ENCODE measurements at places on chromosomes 13 and 19.
A peak's percentile ranks its signal among the peaks of the same experiment; 100 is the strongest.

DNA sequence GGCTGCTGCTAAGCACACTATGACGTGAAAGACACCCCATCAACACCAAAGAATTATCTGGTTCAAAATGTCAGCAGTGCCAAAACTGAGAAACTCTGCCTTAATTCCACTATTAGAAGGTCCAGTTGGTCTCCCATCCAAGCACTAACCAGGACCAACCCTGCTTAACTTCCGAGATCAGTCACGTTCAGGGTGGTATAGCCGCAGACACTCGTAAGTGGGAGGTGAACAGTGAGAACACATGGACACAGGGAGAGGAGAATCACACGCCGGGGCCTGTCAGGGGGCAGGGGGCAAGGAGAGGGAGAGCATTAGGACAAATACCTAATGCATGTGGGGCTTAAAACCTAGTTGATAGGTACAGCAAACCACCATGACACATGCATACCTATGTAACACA lies 83.4 kb downstream of the C13orf42 start:
- DNase-seq, result no peak

DNA sequence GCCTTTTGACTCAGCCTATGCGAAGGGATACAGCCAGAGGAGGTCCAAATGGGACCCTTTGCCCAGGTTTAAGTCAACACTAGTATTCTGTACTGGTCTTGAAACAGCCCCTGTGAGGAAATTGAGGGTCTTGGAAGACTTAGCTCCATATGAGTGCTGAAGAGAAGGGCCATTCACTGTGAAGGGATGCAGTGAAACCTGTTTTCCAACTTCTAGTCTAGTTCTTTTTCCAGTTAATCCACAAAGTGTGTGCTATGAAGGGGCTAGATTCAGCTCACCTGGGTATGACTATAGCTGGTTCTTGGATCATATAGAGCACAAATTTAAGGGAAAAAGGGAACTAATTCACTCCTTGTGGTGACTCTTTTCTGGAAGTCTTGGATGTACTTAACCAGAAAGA lies 4.0 kb downstream of the ZBTB32 start:
- no peak for DNase-seq

- DNase-seq, result no peak
Observed at GRCh38 chr19:6856749-6857372, 30.5 kb upstream of the ADGRE1 start.

GRCh38 chr19:5652261-5652660 lies 28.1 kb downstream of the MICOS13 start:
- no peak for DNase-seq

- no peak for DNase-seq
Observed at GRCh38 chr19:32976223-32976805, 4.3 kb downstream of the FAAP24 start.

- DNase-seq, result no peak
Observed at GRCh38 chr13:19586904-19587634, 25.7 kb upstream of the TPTE2 start.

DNA sequence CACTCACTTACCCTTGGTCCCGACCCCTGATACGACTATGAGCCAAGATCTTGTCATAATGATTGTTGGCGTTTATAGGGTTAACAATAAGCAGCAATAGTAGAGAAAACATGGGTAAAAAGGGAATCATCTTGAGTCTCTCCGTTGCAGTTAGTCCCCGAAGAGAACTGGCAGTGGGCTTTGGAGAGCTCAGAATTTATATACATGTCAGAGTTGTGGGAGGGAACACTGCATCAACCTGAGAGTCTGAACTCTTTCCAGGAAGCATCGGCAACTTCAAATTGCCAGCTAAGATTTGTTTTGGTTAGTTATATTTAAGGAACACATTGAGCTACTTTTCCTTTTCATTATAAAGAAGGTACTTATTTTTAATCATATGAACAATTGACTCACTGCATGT lies at the start of gene POSTN:
Gene POSTN, minus strand, starts transcription at position 172 of the 400 bp plus-strand sequence. Its CDS starts 42 bp downstream, at position 130.
- DNase-seq, result no peak

- DNase-seq, result no peak
Observed at GRCh38 chr13:74867460-74867859, 614.5 kb downstream of the TBC1D4 start.

DNA sequence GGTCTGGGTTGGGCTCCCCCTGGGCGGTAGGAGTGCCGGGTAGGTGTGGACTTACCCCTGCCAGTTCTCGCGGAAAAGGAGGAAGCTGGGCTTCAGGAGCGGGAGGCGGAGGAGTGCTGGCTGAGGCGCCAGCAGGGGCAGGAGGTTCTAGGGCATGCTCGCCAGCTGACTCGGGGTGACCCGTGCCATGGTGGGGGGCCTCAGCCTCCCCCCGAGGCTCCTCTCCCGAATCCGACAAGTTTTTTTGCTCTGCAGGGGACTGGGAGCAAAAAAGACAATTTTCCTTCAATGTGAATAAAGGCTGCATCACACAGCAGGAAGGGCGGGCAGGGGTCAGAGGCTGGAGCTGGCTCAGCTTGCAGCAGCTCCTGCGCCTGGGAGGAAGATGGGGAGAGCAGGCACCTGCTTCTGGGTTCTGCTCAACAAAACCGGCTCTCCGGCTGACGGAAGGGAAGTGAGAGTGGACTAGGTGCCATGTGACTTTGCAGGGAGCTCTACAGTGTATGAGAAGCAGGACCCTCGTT lies 26.5 kb downstream of the RANBP3 start:
- no peak for DNase-seq

- no peak for DNase-seq
Observed at GRCh38 chr19:28864577-28865042, 348.3 kb downstream of the UQCRFS1 start.

- no peak for DNase-seq
Observed at GRCh38 chr19:45729800-45730290, 851 bp downstream of the FBXO46 start.

DNA sequence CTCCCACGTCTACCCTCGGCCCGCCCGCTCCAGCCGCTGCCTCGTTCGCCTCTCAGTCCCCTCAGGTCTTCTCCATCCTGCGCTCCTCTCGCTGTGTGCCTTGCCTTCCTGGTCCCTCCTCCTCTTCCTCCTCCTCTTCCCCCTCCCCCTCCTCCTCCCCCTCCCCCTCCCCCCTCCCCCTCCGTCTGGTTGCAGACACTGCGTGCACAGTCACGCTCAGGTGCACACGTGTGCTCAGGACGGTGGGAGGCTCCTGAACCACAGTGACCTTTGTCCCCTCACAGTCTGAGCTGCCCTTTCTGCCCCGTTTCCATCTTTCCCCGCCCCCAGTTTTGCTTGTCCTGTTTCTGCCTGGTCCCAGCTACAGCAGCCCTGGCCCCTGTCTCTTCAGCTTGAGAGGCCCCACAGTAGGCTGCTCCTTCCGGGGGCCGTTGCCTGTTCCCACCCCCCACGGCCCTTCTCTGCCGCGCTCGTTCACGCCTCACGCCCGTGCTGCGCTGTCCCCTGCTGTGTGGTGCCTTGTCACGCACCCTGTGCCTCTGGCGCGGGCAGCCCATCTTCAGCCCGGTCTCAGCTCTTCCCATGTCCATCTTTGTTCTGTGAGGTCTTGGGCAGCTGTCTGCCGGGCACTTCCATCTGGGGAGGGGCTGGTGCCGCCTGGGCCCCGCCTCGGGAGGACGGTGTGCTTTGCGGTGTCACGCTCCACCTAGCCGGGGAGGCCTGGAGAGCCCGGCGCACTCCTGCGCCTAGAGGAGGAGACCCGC lies 13.8 kb upstream of the RPS15 start:
- no peak for DNase-seq

DNA sequence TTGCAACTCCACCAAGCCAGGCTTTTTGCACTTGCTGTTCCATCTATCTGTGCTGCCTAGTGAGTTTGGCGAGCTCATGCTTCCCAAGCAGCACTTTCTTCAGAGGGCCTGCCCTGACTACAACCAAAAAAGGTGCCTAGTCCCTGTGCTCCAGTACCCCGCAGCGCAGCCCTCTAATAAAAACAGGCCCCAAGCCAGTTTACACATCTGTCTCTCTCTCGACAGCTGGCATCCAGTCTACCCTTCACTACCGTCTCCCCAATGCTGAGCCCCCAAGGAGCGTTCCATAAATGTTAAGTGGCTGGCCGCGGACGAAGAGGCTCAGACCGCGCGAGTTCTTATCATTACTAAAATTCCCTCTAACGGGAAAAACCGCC lies 512 bp downstream of the MED4 start:
- DNase-seq, result no peak

DNA sequence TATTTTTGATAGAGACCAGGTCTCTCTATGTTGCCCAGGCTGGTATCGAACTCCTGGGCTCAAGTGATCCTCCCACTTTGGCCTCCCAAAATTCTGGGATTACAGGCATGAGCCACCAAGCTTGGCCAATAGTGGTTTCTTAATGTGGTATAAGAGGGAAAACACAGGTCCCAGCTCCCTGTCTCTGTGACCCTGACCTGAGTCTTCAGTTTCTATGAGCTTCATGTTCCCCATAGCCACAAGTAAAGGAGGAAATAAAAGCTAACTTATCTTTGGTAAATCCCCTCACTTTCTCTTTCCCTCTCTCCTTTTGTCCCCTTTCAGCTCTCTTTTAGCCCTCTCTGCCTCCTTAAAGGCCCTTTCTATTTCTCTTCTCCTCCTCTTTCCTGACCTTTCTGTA lies 50.3 kb downstream of the ABCC4 start:
- no peak for DNase-seq

GRCh38 chr19:2503521-2504109 lies 27.7 kb downstream of the GADD45B start:
- DNase-seq, result no peak

DNA sequence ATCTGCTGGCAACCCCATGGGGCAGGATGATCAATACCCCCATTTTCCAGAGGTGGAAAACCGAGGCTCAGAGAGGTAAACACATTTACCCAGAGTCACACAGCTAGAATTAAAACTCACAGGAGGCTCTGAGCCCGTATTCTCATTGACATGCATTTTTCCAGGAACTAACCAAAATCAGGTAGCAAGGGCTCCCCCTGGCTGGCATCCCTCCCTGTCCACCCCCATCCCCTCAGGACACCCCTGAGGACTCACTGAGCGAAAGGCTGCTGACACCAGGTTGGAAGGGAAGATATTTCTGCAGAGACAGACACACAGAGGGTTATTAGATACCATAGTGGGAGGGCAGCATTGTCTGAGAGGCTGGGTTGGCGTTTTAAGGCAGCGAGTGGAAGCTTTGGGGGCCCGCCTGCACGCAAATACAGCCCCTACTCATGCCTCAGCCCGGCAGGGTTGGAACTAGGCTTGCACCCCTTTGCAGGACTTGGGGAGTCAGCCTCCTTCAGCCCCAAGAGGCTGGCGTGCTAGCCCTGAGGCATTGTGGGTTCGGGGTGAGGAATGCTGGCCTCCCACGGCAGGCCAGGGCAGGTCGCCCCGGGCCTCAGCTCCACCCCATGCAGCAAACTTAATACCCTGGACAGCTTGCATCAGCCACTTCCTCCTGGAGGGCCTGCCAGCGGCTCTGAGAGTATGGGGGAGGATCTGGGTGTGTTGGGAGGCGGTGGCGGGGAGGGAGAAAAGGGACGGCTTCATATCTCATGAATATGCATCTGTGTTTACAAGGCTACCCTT lies 3.9 kb downstream of the SLC1A5 start:
- peak; percentile 79 for DNase-seq

GRCh38 chr13:60332682-60333081 lies 64.3 kb upstream of the TDRD3 start:
- no peak for DNase-seq

DNA sequence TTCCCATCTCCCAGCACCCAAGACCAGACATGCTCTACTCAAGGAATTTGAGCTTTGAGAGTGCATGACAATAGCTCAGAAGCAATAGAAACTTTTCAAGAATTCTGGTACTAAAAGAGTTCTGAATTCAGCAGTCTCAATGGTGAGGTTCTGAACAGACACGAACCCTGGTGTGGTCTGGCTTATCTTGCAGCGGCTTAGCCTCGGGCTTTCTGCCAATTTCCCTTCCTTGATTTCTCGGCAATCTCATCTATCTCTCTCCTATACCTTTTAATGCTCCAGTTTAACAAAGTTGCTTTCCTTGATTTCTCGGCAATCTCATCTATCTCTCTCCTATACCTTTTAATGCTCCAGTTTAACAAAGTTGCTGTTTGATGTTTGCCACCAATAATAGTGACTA lies 174.6 kb downstream of the SPRY2 start:
- DNase-seq, result no peak

DNA sequence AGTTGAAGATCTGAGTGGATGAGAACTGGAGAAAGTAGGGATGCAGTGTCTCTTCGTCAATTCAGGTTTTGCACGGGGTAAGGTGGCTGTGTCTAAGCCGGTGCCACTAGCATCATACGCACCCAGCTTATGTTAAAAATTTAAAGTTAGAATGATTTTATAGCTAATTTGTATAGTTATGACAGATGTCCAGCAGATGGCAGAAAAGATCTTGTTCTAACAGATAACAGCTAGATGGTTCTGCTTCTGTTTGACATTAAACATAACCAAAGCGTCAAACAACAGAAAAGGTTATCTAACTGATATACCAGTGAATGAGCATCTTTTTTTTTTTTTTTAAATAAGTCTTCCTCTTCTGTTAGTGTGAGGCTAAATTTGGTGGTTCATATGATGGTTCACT lies 18.8 kb upstream of the EDDM13 start:
- no peak for DNase-seq

DNA sequence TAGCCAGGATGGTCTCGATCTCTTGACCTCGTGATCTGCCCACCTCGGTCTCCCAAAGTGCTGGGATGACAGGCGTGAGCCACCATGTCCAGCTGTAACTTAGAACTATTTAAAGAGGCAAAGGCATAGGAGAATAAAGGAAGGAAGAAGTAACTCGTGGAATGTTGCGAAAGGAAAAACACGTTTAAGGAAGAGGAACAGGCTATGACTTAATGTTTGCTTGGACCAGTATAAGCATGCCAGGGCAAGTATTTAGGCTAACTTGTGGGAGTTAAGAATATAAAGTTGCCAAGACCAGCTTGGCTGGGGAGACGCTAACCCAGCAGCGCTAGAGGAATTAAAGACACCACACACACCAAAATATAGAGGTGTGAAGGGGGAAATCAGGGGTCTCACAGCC lies 33.5 kb downstream of the ZNF844 start:
- DNase-seq, result no peak

- no peak for DNase-seq
Observed at GRCh38 chr13:109922518-109922917, 136.1 kb upstream of the IRS2 start.

- DNase-seq, result no peak
Observed at GRCh38 chr19:19077103-19077502, 13.3 kb downstream of the SLC25A42 start.

- no peak for DNase-seq
Observed at GRCh38 chr13:86907156-86907555, 764.0 kb upstream of the SLITRK5 start.

- no peak for DNase-seq
Observed at GRCh38 chr19:1471515-1472160, 7.4 kb downstream of the C19orf25 start.

- no peak for DNase-seq
Observed at GRCh38 chr19:33394006-33394722, 20.7 kb downstream of the CEBPG start.

DNA sequence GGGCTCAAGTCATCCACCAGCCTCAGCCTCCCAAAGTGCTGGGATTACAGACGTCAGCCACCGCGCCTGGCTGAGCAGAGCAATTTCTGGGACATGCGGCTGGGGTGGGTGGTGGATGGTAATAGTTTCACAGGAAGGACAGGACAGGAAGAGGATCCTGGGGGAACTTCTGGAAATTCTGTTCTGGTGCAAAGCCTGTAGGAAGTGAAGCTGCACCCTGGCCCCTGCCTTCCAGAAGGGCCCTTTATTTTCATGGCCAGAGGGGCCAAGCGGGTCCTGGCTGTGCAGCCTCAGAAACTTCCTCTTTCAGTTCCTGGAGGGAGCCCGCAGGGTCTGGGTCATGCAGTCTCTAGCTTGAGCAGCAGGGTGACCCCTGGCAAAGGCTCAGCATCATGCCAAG lies 15.7 kb downstream of the FEM1A start:
- no peak for DNase-seq
